Psoas muscle (tissue), 8 donors: ENCODE measurements at places on chromosomes 12 and 14.

DNA sequence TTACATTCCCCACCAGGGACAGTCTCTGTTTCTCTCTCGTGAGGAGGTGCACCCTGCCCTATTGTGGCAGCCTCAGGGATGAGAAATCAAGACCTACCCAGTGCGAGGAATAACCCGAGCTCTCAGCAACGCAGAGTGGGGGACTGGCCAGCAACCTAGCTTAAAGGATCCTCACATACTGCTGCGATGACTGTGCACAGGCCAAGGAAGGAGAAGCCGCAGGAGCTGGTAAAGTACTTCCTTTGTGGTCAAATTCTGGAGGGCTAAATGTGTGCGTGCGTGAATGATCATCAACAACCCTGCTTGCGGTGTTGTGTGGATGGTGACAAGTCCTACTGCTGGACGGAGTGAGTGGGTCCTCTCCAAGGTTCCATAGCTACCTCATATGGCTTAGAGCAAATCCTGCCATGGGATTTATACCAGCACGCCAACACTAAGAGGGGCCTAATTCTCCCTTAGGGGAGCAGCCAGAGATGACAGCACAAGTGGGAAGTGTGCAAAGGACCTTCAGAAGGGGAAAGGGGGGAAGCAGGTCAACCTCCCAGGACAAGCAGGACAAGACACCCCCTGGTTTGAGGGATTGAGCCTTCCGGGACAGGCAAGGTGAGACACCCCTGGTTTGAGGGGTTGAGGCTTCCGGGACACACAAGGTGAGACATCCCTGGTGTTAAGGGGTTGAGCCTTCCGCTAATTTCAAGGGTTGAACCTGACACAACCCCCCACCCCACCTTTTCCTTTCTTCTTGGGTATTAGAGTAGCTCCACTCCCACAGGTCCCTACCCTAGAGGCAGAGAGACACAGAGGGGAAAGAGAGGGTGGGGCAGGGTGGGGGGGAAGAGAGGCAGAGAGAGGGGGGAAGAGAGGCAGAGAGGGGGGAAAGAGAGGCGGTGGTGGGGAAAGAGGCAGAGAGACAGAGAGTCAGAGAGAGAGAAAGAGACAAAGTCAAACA, 58.8 kb upstream of the AP4S1 start:
- no peak for DNase-seq

DNA sequence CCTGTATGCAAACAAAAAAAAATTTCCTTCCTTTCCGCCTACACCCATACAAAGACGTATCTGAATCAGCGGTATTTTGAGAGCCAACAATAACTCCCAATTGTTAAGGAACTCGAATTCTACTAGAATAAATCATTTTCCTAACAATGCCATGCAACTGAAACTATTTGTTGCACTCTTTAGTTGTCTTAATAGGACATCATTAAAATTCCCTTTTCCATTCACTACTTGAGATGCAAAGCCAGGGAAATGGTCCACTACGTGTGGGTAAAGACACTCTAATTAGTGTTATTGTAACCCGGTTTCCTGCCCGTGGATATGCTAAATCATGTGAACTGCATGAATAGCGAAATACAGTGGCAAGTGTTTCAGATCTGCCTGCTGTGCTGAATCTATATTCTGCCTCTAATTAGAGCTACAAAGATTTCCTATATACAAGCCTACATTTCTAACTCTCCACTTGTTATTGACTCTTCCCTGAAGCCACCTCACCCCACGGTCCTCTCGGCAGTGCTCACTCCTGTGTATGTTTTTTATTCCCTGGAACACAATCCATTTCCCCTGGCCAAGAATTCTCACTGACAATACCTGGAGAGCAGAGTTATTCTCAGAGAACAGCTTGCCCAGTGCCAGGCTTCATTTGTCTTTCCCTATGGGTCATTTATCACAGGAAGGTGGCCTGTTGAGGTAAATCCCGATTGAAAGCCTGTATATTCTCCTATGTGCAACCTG, 168.3 kb downstream of the PAWR start:
- no peak for DNase-seq

- peak; percentile 91 for DNase-seq
Measured at GRCh38 chr12:3218228-3219171, 141.3 kb downstream of the TSPAN9 start.

GRCh38 chr14:100403802-100404365, 80.7 kb downstream of the SLC25A47 start:
- DNase-seq: no peak

DNA sequence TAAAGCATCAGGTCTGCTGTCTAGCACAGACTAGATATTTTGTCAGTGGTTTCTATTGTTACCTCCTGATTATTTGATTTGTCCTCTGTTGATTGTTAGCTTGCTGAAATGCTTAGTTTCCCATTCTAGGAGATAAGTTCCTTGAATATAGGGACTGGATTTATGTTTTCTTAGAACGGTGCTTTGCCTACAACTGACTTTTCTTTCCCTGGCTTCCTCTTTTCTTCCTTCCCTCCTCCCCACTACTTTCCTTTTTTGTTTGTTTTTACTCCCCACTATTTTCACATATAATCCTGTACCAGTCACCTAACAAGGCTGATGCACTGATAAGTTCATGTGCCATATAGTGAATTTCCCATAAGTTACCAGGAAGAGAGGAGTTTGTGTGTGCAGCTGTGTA, 58.5 kb upstream of the METAP2 start:
- DNase-seq: no peak

DNA sequence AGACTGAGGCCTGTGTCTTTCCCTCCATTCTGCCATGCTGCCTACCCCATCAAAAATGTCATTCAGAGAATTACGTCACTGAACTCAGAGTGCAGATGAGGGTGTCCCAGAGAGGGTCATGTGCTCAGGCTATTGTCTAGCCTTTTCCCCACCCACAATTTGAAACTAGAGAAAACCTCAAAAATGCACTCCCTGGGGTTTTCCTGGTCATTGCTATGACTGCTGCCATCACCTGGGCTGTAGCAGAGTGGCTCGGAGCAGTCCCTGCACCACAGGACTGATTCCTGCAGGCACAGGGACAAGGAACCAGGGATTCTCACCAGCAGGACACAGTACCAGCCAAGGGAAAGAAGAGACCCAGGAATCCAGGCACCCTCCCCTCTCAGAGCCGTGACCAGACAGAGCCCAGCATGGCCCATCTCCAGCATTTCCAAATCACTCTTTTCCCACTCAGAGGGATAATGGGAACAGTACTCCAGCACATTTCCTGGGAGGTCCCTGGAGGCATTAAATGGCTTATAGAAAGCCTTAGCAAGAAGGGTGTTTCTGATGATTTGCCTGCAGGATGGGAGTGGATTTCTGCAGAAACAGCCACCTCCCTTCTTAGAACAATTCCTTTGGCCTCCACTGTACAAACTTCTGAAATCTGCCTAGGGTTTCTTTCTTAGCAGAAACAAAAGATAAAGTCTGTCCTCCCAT, 45.9 kb downstream of the VWF start:
- DNase-seq: no peak

- no peak for DNase-seq
Measured at GRCh38 chr12:19450362-19450761, 11.1 kb downstream of the AEBP2 start.

DNA sequence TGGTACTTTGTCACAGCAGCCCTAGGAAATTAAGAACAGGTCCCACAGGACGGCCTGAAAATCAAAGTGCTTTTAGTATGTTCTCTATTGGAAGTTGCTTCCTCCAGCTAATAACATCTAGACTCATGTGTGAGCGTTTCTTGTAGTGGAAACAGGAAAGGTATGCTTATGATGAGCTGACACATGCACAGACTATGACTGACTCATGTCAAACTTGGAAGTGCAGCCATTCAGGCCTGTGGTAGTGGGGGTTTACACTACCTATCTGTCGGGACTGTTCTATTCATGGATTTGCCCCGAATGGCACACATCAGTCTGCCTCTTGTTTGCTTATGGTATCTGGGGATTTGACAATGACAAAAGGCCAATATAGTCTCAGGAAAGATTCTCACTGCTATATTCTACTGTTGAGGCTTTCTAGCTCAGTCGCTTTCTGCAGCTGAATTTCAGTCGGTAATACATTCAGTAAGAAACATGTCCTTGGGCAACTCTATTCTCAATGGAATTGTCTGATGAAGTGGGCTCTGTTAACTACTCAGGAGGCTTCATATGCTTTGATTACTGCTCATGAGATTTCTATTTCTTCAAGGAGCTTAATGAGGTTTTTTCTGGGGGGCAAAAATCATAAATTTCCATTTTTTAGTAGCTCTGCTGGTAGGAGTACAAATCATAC, 270.3 kb upstream of the DAAM1 start:
- DNase-seq: no peak

GRCh38 chr14:104282332-104283196, 144.2 kb downstream of the KIF26A start:
- peak; percentile 19 for DNase-seq

- no peak for DNase-seq
Measured at GRCh38 chr12:131619106-131619642, 91.7 kb upstream of the SFSWAP start.
